ENCODE measurements at places on chromosomes 4 and X.

DNA sequence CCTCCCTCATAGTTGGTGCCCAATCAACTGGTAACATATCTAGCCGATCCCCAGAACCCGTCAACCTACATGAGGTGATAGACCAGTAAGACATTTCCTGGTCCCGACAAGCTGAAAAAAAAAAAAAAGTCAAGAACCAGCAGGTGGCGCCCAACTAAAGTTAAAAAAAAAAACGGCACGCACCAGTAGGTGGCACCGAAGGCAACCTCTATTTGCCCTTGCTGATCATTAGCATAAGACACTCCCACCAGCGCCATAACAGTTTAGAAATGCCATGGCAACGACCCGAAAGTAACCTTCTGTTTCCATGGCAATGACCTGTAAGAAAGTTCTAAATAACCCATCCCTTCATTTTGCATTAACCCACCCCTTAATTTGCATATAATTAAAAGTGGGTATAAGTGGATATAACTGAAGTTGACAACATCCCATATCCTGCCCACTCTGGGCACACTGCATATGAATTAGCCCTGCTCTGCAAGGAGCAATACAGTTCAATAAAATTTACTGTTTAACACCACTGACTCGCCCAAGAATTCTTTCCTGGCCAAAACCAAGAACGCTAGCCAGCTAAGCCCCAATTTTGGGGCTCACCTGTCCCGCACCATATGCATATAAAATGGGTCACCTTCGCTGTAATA is 83.9 kb upstream of the SPANXB1 start:
- DNase-seq: peak; percentile 54

DNA sequence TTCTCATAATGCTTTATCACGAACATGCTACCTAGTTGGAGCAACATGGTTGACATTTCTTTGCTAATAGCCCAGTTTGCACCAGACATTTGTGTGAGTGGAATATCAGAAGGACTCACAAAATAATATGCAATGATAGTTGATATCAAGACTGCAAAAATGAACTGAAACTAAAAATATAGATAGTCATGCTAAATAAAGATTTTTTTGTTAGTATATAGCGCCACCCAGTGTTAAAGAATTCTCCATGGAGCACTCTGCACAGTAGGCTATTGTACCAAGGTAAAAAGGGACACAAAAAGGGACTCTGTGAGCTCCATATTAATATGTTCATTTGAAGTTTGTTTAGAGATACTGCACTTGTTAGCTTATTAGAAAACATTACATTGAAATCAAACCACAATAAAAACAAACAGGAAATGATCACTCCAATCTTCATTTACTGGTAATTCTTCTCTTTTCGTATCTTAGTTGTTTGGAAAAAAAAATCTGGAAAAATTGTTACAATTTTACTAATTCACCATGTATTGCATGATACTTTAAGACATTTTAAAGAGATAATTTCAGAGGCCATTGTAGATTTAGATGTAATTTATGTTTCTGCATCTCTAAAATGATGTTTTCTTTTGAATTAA is 1509.6 kb downstream of the ADGRL3 start:
- DNase-seq: no peak

- no peak for DNase-seq
These were observed 261.6 kb downstream of the ANK2 start for GRCh38 chr4:113311047-113311446.

DNA sequence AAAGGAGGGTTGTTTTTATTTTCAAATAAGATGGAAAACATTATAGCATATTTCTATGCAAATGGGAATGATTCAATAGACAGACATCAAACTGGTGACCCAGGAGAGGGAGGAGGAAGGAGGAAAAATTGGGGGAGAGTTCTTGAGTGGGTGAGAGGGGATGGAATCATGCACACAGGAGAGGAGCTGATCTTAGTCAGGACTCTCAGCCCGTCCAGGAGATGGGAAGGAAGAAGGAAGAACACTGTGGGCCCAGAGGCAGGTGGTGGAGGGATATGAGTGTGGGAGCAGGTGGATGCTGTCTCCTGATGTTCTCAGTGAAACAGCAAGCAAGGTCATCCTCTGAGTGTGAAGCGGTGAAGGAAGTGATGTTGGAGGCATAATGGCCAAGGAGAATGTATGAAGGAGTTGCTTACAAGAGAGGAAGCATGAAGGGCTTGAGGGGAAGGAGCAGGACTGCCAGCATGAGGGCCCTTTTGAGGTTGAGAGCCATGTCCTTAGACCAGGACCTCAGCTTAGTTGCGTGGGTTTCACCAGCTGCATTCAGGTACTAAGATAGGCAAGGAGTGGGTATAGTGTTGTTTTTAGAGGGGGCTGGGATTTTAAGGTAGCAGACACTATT is 161.7 kb upstream of the NAP1L5 start:
- no peak for DNase-seq

- DNase-seq: peak; percentile 31
These were observed 140.4 kb downstream of the MID1IP1 start for GRCh38 chrX:38941675-38942074.

- DNase-seq: no peak
These were observed 137.7 kb downstream of the ARX start for GRCh38 chrX:24877854-24878650.

DNA sequence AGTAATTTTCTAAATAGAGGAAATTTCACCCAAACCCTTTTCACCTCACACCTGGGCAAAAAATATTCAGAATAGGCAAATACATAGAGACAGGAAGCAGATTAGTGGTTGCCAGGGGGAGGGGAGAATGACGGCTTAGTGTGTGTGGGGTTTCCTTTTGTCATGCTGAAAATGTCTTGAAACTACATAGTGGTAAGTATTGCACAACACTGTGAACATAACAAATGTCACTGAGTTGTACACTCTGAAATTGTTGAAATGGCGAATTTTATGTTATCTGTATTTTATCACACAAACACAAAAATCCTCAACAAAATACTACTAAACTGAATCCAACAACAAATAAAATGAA is 60.7 kb upstream of the PLAC1 start:
- peak; percentile 44 for DNase-seq

- DNase-seq: peak; percentile 54
These were observed 196.2 kb downstream of the SNCA start for GRCh38 chr4:89640620-89641366.

GRCh38 chr4:75844151-75844662 is 58.0 kb downstream of the PPEF2 start:
- peak; percentile 98 for DNase-seq

GRCh38 chrX:154466036-154466435 is 8.0 kb downstream of the PLXNA3 start:
- no peak for DNase-seq

- DNase-seq: no peak
These were observed 1066.0 kb downstream of the FSTL5 start for GRCh38 chr4:161097821-161098220.

DNA sequence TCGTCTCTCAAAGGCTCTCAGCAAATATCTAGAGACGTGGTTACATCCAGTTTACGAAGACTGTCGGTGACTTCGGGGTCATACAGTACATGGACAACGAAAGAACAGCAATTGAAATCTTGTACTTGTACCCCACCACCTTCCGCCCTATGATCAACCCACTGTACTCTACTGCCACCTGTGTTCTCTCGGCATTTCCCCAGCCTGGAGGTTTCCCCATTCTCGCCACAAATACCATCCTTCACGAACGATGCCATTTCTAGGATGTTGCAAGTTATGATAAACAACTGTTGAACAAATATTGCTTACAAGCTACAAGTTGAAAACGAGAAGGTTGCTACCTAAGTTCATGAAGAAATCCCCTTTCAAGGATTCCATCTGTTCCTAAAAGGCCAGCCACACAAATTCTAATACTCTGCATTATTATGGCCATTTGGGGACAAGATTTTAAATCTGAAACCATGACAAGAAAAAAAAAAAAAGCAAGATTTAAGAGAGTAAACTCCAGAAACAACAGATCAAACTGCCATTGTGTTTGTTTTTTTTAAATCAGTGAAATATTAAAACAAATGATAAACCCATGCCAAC is 1.6 kb downstream of the APBB2 start:
- DNase-seq: peak; percentile 70

- no peak for DNase-seq
These were observed 42.8 kb downstream of the HTT-AS start for GRCh38 chr4:3031357-3032082.

DNA sequence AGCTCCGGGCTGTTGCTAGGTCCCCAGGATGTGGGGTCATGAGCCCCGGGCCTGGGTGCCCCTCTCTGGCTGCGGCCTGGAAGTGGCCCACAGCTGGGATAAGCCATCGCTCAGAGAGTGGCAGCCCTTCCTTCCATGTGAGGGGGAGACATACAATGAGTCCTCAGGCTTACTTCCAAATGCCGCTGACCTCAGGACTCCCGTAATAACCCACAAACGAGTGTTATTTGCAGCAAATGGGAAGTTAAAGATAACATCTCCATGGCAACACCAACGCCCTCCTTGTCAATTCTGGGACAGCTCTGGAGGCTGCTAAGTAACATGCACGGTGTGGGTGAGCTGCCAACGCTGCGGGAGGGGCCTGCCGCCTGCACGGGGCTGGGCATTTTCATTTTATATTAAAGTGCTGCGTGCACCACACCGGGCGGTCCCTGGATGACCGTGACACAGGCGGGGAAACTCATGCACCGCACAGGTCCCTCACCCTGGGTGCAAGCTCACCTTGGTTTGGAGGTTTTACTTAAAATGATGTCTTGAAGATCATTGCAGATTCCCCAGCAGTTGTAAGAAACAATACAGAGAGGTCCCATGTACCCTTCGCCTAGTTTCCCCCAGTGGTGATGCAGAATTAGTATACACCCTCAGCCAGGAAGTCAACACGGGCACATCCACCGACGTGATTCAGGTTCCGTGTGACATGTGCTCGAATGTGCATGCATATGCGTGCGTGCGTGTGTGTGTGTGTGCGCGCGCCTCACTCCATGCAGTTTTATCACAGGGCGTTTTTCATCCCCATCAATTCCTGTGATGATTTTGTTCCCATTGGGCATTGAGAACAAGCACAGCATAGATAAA is 79.4 kb downstream of the ABLIM2 start:
- DNase-seq: no peak

DNA sequence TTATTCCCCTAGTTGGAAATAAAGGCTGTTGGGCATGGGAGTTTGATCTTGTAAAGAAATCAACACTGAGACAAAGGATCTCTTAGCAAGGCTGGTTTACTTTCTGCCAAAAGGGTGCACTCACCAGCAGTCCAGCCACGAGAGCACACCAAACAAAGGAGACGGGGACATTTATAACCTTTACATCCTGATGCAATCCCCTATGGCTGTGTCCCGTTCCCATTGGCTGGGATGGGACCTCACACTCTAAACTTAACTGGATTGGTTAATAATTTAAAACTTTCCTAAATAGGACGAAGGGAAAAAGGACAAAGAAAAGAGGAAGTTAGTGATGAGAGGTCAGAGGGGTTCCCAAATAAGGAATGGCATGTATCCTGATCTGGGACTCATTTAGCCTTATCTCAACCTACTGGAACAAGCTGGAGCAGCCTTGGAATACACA is 17.9 kb downstream of the METAP1 start:
- peak; percentile 62 for DNase-seq

GRCh38 chr4:183872531-183872930 is 32.6 kb upstream of the STOX2 start:
- DNase-seq: no peak

DNA sequence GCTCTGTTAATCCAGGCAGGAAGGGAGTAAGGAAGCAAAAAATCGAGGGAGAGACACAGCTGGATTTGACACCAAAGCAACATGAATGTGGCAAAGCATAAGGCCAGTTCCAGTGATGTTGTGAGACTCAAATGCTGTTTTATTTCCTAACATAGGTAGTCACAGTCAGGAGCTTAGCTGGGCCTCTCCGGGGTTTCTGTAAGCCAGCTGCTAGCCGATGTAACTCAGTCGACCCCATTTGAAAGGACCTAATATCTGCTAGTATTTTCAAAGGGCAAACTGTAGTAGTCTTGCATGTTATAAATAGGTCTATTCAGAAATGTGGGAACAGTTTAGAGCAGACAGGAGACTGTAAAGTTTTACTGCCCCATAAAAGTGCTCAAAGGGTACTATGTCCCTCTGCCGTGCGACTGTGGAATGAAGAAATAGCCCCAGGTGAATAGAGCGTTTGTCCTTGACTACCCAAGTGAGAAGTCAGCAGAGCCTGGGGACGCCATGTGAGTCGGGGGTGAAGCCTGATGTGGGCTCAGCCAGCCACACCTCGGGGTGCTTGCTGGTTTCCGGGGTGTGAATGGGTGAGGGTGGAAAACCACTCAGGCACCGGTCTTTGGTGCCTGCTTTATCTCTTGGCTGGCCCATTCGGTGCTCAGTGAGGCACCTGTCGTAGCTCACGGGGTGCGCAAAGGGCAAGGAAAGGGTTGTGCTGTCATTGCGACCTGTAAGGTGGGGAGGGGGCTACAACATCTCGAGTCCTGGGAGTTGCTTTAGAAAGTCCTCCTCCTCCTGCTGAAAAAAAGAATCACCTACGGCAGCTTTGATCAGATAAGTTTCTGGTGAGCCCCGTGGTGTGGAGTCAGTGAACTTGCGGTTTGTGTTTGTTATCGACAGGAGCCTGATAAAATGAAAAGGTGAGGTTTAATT is 745 bp downstream of the TRIM2 start:
- DNase-seq: peak; percentile 22

DNA sequence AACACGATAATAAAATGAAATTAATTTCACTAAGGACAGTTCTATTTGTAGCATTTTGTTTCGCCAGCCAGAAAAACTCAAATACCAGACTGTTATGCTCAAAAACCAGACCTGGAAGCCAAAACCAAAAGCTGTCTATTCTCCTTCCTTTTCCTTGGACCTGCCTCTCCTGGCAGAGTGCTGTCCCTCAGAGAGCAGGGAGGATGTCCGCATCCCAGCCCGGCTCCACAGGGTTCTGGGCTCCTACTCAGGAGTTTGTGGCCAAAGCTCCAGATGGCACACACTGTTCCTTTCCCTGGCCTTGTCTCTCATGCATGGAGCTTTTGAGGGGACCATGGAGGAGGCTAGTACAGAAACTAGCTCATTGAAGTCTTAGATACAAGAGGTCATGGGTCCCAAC is 41.9 kb upstream of the C1QTNF7 start:
- no peak for DNase-seq

DNA sequence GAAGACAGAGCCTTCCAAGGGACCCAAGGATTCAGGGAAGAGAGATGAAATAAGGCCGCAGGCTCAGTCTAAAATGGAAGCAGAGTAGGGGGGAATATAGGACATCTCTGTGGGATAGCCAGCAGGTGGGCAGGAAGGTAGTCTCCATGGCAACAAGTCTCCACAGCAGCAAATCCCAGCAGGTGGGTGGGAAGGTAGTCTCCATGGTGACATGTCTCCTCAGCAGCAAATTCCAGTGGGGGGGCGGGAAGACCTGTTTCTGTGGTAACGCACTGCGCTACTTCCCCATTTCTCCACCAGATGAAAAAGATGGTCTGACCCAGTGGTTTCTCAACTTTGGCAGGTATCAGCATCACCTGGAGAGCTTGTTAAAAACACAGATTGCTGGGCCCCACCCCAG is 18.3 kb downstream of the NLGN3 start:
- no peak for DNase-seq

DNA sequence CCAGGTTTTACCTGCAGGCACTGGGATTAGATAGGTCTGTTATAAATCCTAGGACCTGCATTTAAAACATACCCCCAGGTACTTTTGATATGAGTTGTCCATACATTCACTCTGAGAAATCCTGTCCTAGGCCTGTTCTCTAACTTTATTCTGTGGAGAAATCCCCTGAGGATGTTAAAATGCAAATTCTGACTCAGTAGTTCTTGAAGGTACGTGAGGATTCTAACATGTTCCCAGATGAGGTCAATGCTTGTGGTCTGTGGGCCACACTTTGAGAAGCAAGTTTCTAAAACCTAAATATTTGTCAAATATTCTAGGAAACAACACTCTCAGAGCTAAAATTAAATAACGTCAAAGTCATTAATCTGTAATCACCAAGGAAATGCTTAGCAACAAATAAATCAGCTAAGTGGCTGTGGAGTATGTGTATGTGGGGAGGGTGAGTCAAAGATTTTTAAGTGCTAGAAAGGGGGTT is 101.3 kb upstream of the MAGEB16 start:
- no peak for DNase-seq

Data from EH (cell line).